HTR-8/SVneo (cell line): ENCODE measurements at places on chromosomes 4 and X.

DNA sequence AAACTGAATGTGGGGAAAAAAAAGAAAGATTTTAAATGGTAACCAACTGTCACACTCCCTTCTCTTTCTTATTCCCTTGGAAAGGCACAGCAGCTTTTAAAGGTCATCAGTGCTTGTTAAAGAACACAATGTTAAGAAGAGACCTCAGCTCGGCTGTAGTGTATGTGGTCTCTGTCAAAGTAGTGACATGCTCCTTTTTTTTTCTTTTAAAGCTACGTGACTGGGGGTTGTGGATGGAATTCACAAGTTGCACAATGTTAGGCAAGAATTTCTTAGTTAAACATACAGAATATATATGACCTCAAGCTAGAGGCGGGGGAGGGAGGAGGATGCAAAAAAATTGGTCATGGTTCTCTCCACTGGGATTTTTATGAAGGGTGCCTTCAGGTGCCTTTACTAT is 45.6 kb downstream of the OCRL start:
- DNase-seq = no peak

DNA sequence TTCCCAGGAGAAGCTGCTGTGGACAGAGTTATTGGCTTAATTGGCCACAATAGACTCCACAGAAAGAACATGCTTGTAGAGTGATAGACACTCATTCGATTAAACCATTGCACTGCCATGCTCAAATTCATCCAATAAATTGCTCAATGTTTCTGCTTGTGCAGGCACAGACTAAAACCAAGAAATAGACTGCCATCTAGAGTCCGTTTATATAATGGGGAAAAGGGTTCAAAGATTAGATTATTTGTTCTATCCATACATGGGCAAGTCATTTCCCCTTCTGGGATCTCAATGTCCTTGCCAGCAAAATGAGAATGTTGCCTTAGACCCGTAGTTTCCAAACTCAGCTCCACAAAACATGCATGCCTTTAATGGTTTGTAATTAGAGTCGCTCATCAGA is 8.7 kb downstream of the SMIM10 start:
- DNase-seq = no peak

- DNase-seq = no peak
Measured at GRCh38 chr4:24328310-24328709, 256.0 kb downstream of the DHX15 start.

GRCh38 chrX:111103246-111103645 is 7.3 kb downstream of the PAK3 start:
- DNase-seq = no peak

DNA sequence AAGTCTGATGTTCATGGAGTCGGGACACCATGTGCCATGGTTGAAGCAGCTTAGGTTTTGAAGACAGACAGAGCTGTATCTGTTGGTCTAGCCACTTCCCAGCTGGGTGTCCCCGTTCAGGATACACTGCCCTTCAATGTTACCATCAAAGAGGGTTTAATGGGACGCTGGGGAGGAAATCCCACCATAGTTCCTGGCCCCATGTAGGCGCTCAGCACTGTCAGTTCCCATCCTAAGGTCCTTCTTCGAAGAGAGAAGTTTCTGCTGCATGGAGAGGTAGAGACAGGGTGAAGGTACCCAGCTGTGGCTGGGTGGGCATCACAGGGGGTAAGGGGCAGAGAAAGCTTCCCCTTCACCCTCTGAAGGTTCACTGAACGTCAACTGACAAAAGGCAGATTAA is 3.7 kb downstream of the MGST2 start:
- DNase-seq = no peak

GRCh38 chr4:183431614-183432013 is 12.8 kb upstream of the CDKN2AIP start:
- no peak for DNase-seq

- DNase-seq = no peak
Measured at GRCh38 chrX:132751063-132751690, 207.3 kb downstream of the HS6ST2 start.

DNA sequence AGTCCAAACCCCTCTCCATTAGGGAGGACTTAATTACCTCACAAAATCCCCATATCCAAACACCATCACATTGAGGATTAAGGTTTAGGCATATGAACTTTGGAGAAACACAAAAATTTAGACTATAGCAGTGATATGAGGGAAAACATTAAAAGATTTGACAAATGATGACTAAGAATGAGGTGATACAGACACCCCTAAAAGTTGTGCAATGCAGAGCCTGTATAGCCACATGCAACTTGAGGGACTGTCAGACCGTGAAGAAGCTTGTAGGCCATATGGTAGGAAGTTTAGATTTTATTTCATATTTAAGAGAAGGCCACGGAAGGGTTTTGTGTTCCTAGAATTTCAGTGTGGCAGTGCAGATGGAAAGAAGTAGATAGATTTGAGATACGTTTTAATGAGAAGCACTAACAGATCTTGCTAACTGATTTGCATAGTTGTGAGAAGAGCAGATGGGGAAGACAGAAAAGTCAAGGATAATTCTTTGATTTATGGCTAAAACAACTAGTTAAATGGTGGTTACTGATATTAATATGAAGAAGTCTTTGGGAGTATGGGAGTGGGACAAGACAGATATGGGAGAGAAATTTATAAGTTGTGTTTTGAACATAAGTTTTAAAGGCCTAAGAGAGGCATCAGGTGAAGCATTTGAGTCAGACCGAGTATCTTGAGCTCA is 5.5 kb upstream of the FIP1L1 start:
- no peak for DNase-seq

- DNase-seq = no peak
Measured at GRCh38 chr4:52997132-52997416, 135.0 kb downstream of the RASL11B start.

DNA sequence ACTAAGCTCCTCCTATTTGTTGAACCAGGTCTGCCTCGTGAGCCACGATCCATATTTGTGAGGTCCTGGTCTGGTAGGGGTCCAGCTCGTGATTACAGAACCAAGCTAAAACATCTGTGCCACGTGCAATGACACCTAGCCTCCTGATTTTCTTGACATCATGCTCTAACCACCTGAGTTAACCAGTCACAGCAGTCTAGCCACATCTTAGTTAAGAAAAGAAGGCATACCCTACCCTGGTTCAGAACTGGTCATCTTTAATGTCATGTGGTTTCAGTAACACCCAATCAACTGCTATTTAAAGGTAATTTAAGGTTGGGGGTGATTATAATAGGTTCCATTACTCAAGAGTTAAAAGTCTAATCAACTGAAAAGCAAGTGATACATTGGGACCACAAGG is 28.4 kb downstream of the ARHGEF6 start:
- DNase-seq = no peak

- no peak for DNase-seq
Measured at GRCh38 chr4:63589796-63590195, 819.5 kb downstream of the TECRL start.

DNA sequence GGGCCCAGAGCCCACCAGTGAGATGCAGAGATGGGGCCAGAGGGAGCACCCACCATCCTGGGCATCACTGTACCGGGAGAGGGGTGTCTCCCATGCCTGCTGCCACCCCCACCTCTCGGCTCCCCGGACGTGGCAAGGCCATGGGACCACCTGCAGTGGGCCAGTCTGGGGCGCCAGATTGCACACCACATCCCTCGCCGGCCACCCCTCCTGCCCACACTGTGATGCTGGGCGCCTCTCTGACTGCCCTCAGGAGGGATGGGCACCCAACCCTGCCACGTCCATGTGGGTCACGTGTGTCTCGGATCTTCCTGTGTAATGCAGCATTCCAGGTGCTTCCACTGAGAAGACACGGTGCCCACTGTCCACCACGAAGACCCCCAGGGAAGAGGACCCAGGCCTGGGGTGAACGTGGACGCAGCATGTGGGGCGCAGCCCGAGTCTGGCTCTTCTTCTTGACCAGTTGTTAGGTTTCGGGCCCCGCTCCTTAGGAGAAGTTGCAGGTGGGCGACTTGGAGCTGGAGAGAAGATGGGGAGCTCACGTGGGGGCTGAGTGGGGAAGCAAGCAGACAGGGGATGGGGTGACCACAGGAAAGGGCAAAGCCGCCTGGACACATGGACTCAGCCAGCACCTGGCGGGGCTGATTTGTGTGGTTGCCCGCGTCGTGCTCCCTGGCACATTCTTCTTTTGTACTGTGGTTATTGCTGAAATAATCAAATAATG is 47.7 kb downstream of the ZFYVE28 start:
- no peak for DNase-seq

DNA sequence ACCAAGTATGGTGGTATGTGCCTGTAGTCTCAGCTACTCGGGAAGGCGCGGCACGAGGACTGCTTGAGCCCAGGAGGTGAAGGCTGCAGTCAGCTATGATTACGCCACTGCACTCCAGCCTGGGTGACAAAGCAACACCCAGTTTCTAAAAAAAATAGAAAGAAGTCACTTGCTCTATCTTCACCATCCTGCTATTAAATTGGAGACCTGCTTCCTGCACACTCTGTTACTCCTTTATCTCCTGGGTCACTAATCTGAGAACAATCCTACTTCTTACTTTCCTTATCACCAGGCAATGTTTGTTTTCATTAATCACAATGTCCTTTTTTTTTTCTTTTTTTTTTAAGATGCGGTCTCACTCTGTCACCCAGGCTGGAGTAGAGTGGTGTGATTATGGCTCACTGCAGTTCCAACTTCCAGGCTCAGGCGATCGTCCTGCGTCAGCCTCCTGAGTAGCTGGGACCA is 16.2 kb downstream of the PRKX start:
- no peak for DNase-seq

- no peak for DNase-seq
Measured at GRCh38 chr4:150679018-150679764, 97.2 kb downstream of the MAB21L2 start.

DNA sequence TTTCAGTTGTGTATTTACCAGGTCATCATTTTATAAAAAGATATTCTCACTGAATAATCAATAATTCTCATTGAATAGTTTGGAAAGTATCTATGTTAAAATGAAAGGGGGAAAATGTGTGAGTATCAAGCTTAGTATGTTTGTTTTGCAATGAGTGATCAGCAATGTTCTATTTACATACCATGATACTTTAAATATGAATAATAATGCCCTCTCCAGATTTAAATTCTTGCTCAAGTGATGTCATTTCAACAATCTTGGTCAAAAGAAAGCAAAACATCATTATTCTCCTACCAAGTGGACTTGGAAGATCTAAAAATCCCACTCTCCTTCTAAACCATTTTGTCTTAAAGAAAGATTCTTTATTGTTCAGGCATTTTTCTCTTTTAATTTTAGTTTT is 42.1 kb upstream of the ANKRD50 start:
- DNase-seq = no peak

DNA sequence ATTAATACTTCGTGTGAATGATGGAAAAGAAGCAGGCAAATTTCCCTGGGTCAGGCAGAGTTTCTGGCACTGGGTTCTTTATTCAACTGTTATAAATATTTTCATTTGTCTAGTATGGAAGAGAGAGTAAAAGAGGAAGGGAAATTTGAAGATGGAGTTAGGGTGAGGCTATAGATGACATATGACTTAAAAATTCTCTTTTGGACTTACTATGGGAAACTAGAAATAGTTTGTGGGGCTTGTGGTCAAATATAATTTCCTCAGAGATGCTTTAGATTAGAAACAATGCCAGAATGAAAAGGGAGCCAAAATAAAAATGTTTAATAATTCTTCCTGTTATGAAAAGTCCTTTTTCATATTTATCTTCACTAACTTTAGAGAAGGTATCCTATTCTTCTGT is 103.2 kb downstream of the GC start:
- DNase-seq = no peak

- DNase-seq = no peak
Measured at GRCh38 chrX:9447906-9448305, 17.0 kb upstream of the TBL1X start.

- no peak for DNase-seq
Measured at GRCh38 chr4:566508-567295, 9.4 kb downstream of the TMEM271 start.

DNA sequence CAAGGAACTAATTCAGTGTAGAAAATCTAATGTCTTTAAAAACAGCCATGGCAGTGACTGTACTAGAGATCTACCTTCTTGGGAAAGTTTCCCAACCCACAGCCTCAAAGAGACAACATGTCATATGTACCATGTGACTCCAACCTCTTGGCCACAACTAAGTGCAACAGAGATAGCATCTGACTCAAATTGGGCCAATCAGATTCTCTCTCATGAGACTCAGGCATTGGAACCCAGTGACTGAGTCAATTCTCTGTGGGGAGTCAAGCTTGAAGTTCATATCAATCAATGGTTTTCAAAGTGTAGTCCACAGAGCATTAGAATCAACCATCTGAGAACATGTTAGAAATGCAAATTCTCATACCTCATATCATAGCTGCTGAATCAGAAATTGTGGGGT is 123.3 kb downstream of the MBNL3 start:
- DNase-seq = no peak

DNA sequence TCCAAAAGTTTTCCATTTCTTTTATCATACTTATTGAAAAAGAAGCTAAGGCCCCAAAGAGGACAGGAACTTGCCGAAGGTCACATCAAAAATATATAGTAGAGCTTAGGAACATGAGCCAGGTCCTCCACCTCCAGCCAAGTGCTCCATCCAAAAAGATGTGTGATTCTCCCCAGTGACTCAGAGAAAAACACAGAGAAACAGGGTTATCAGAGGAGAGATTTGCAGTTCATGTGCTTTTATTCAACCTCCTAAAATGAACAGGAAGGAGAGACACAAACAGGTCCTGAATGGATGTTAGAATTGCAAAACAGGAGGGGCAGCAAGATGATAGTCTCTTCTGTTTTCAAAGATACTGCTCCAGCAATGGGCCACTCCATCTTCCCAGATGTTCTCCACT is 19.6 kb upstream of the FGF16 start:
- no peak for DNase-seq

DNA sequence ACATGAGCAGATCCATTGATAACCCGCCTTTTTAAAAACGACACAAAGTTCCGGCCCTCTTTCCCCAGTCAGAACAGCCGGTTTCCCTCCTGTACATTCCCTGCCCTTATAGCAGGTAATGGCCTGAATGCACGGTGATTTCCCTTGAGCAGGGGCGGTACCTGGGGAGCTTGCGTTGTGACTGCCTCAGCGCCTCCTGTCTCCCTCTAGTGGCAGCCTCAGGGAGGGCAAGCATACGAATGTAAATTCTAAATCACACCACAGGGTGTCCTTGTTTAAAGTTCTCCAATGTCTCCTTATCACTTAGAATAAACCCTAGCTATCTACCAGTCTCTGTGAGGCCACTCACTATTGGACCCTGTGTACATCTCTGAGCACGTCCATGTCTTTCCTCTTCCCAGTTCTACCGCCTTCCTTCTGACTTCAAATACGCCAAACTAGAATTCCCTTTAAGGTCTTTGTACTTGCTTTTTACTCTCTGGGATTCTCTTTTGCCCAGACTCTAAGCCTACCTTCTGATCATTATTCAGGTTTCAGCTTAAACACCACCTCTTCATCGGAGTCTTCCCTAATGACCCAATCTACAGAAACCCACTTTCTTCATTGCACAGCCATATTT is 18.4 kb upstream of the LDB2 start:
- DNase-seq = peak; percentile 34

GRCh38 chr4:56744030-56744429 is 62.9 kb upstream of the HOPX start:
- DNase-seq = no peak
